ENCODE measurements at places on chromosomes 4 and X. TPM values are rescaled to one million over a fixed set of nuclear protein-coding genes. Genes with fewer than 3 reads are reported as not detected.

DNA sequence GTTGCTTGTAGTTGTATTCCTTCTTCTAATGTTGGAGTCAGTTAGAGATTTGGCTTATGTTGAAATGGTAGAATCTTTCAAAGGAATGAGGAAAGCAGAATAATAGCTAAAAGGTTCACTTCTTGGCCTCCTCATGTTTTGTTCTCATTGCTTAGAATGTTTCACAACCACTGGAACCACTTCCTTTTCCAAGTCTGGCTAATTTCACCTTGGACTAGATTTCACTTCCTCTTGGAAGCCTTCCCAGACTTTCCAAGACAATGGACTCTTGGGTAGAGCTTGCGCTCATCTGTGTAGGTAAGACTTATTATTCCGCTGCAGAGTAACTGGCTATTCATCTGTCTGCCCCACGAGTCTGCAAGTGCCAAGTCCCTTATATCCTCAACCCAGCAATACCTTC, 8.3 kb downstream of the SPATA18 start:
- peak; percentile 93 for DNase-seq

GRCh38 chr4:181077341-181077740, 1165.9 kb upstream of the TENM3 start:
- DNase-seq, result no peak

GRCh38 chr4:74964311-74964710, 31.4 kb downstream of the PARM1 start:
- no peak for DNase-seq

DNA sequence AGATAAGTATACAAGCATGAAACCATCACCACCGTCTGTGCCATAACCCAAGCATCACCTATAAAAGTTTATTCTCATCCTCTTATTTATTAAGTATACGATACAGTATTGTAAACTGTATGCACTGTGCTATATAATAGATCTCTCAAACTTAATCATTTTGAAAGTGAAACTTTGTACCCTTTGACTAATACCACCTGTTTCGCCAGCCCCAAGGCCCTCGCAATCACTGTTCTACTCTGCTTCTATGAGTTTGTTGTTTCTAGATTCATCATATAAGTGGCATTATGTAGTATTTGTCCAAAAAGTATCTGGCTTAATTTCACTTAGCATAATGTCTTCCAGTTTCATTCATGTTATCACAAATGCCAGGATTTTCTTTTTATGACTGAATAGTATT, 72.1 kb upstream of the DOCK11 start:
- no peak for DNase-seq

DNA sequence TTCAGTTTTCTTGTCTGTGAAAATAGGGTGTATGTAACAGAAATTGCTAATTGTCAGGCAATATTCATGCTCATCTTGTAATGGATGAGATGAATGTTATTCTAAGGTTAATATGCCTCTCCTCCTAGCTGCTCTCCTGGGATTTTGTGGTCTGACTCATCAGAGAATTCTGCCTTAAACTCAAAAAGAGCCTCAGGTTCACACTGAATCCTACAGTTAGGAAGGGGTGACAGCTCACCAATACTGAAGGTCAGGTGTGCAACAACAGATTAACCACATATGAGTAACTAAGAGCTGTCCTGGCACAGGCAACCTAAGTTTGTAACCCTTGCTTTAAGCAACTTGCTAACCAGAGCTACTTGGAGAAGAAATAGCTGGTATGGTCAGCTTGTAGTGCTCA, 197.7 kb downstream of the SPATA18 start:
- DNase-seq, result no peak

GRCh38 chr4:102390438-102390837, 45.2 kb upstream of the SLC39A8 start:
- no peak for DNase-seq

- no peak for DNase-seq
Observed at GRCh38 chrX:124736553-124737270, 390.3 kb downstream of the SH2D1A start.

DNA sequence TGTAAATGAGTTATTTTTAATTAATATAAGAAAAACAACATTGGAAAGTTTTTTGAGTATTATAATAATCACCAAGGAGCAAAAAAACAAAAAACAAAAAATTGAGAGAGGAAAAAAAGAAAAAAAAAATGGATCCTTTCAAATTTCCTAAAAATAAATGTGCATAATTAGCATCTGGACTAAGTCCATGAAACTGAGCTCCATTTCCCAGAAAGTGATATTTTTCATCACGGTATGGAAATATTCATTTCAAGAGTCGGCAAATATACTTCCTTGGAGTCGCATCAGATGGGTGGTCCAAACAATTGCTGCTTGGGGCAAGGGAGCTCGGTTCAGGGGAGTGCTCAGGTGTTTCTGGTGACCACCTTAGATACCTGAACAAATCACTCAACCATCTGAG, 305.1 kb downstream of the LDB2 start:
- no peak for DNase-seq

- no peak for DNase-seq
Observed at GRCh38 chr4:3873408-3874027, 107.3 kb downstream of the ADRA2C start.

DNA sequence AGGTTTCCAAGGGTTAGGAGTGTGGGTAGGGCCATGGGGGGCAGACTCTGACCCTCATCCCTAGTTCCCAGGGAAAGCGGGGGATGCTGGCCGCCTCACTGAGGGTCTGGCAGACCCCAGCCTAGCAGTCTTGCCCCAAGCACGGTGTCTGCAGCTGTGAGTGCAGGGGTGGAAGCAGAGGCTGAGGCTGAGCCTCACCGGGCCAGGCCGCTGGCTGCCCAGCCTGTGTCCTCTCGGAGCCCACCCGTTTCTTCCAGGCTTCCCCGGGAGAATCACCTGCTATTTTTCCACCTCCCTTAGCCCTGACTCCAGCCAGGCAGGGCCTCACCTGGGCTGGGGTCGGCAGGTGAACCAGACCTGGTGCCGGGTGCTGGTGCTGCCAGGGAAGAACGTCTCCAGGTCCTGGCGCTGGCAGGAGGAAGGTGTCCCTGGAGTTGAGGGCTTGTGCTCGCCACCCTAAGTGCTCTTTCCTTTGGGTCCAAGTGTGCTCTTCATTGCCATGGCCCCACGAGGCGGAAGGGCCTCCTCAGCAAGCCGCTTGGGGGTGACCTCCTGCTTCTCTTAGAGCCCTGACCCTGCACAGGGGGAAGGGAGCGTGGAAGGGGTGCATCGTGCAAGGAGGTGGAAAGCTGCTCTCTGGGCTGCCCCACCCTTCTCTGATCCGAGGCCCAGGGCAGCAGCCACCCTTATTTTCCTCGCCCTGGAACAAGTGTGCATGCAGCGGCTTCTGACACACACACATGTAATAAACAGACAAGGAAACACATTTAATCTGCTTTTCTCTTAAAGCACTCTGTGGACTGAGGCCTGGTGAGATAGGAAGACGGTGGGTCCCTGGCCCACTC, 112.7 kb downstream of the FAM53A start:
- no peak for DNase-seq

DNA sequence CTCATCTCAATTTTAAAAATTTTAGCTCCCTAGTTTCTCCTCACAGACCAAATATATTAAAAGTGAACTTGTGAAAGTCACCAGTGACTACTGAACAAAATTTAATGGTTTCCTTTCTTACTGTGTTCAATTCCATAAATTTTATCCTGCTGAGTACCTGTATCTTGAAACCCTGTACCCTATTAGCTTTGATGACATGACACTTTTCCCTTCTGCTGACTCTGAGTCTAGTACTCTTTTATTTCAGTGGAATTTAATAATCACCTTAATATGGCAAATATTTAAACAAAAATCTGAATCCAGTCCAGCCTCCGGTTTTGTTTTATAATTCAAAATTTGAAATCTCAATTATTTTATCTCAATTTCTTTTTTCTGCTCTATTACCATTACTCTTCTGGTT, 203.1 kb upstream of the NUDT6 start:
- no peak for DNase-seq

DNA sequence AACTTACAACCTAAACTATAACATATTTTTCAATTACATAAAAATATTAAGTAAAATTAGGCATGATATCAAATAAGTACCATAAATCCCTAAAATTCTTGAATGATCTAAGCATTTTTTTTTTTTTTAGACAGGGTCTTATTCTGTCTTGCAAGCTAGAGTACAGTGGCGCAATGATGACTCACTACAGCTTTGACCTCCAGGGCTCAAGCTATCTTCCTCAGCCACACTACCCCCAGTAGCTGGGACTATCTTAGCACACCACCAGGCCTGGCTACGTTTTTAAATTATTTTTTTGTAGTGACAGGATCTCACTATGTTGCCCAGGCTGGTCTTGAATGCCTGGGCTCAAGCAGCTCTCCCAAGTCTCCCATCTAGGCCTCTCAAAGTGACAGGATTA, 1042.3 kb downstream of the FSTL5 start:
- DNase-seq, result no peak

DNA sequence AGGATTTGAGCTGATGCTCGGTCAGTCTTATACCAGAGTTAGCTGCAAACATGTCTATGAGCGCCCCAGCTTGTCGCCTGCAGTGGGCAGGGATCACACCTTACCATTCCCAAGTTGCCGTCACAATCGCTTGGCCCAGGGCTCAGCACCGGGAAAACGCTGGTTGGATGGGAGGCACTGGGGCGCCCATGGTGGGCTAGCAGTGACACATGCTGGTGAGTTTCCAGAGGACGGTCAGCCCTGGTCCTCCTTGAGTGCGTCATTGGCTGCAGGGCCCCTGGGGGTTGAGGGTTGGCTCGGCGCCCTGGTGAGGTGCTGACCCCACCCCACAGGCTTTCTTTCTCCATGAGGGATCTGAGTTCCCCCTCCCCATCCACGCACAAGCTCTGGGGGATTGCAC, 50.4 kb downstream of the SORCS2 start:
- DNase-seq, result no peak

Gene WDFY3
- total RNA-seq, result 72.4 TPM
